ENCODE measurements at places on chromosomes 3 and 15.

DNA sequence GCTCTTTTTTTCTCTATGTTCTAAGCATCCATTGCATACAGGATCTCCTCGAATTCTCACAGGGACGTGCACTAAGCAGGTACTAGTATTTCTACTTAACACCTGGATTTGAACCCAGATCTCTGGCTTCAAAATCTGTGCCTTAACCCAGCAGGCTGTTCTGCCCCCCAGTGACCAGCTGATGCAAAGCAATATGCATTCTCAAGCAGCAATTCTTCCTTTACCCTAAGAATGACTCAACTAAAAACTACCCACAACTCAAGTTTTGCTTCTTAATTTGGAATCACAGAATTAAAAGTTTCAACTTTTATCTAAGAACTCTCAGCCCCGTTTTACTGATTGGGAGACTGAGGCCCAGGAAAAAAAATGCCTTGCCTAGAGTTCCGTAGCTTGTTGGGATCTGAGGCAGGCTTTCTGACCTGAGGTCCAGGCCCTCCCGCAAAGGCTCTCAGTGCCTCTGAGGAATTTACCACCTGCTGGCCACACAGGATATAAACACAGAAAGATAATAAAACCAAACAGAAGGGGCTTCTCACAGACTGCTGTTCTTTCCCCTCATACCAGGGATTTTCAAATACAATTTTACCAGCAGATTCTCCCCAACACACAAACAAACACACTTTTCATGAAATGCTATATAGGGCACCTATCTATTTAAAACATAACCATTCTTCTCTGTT lies 115.4 kb upstream of the RAD18 start:
- no peak for DNase-seq

DNA sequence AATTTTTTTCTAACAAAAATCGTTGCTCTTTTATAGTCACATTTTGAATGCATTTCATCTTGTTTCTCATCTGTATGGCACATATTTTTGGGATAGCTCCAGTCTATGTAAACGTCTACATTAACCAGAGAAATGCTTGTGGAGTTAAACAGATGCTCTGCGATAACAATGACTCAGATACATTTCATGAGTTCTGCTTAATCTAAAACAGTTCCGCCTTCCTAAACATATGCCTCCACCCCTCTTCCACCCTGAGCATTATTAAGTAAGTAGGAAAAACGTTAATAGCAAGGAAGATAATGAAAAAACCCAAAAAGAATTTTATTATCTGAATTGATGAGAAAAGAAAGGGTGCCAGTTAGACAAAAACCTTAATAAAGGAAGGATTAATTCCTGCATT lies 396.1 kb downstream of the TUSC7 start:
- no peak for DNase-seq

- DNase-seq: no peak
These were observed 107.3 kb downstream of the PLCH1 start for GRCh38 chr3:155637567-155637966.

- no peak for DNase-seq
These were observed 12.8 kb upstream of the UTS2B start for GRCh38 chr3:191343115-191343514.

DNA sequence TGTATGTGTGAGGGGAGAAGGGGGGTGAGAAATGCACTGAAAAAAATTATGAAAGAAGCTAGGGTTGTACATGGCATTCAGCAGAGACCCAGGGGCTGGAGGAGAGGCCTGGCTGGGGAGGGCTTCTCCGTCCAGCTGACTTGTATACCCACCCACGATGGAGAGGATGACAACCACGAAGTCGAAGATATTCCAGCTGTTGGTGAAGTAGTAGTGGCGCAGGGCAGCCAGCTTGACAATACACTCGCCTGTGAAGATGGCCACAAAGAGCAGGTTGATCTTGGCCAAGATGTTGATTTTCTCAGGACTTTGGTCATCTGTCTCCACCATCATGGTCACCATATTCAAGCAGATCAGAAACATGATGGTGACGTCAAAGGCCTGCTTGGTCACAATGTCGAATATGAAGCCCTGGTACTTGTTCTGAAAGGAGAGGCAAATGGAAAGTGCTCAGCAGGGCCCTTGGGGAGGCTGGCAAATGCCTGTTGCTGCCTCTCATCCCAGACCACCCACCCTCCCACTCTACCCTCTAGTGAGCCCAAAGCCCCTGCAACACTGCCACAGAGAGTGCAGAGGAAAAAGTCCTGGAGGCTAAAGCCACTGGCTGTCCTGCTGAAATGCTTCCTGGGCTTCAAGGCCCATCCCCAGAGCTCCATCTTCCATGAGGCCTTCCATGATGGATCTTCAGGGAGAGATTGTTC lies 58.1 kb downstream of the EXOG start:
- no peak for DNase-seq

DNA sequence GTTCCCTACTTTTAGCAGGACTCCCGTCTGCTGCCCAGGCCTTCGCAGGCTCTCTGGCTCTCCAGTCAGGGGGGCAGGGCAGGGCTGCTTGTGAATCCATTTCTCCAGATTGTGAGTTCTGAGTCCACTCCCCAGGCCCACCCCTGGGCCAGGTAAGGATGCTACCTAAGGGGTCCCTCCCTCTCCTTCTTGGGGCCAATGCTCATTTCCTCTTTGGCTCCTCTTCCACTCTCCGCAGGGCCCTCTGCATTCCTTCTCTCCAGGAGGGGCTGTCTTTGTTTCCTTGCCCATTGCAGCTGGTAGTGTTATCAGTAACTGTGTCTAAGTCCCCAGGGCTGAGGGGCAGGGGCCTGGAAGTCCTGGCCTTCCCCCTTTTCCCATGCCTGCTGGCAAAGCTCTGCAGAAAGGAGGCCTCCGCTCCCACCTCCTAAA lies 13.0 kb upstream of the CACNA2D2 start:
- no peak for DNase-seq

- no peak for DNase-seq
These were observed 507.3 kb upstream of the CBLB start for GRCh38 chr3:106376016-106376570.

- DNase-seq: no peak
These were observed 67.4 kb downstream of the CORO2B start for GRCh38 chr15:68646156-68646555.

GRCh38 chr3:160400702-160401150 lies 1.3 kb downstream of the SMC4 start:
- peak; percentile 6 for DNase-seq

DNA sequence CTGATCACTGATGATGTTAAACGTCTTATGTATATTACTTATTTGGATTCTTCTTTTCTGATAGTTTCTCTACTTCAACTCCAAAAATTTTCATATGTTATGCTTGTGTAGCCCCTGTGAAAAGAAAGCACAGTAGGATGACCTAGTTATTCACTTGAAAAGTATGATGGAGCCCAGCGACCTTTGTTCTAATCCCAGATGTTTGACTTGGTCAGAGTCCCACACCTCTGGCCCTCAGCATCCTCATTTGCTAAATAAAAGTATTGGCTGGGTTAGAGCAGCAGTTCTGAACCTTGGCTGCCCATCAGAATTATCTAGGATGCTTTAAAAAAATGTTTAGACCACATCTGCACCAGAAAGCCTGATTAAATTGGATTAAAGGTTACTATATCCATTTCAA lies 173.7 kb downstream of the ATG7 start:
- no peak for DNase-seq

DNA sequence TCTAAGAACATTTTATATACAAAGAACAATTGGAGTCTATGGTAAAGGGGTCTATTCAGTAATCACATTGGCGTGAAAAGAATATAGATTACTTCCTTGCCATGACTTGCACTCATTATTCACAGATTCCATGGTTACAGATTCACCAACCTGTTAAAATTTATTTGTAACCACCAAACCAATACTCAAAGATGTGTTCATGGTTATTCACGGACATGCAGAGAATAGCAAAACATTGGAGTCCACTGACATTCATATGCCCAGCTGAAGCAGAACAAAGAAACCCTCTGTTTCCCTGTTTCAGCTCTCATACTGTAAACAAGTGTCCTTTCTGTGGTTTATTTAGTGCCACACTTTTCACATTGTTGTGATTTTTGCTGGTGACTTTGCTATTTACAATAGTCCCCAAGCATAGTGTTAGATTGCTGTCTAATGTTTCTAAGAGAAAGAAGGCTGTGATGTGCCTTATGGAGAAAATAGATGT lies 185.8 kb upstream of the TTC14 start:
- no peak for DNase-seq

GRCh38 chr3:59017617-59017984 lies 32.2 kb downstream of the CFAP20DC start:
- no peak for DNase-seq

- no peak for DNase-seq
These were observed 9.1 kb downstream of the CLCN2 start for GRCh38 chr3:184352149-184352785.

- DNase-seq: no peak
These were observed 205.6 kb downstream of the FEZF2 start for GRCh38 chr3:62167566-62168262.

DNA sequence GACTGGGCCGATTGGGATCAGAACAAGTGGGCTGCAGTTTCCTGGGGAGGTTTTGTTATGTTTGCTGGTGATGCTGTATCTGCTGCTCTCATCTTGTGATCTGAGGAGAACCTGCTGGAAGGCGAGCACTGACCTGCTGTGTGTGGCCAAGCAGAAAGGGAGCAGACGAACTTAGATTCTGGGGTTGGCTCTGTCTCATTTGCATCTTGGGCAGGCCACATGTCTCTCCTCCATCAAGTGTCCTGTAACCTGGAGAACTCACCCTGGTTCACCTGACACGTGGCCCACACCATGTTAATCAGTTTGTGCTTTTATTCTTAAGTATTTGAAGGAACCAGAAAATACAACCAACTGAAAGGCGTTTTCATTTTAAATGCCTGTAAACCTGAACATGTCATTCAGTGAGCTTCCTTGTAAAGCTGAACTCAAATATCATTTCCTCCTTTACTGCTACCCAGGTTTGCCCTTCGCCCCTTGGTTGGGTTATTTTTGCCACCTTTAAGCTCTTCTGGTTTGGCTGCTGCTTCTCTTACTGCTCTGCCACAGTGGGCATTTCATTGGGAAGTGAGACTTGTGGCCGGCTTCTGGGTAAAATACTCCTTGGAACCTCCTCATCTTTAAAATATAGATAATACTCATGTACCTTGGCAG lies 33.5 kb upstream of the TRAK1 start:
- no peak for DNase-seq

DNA sequence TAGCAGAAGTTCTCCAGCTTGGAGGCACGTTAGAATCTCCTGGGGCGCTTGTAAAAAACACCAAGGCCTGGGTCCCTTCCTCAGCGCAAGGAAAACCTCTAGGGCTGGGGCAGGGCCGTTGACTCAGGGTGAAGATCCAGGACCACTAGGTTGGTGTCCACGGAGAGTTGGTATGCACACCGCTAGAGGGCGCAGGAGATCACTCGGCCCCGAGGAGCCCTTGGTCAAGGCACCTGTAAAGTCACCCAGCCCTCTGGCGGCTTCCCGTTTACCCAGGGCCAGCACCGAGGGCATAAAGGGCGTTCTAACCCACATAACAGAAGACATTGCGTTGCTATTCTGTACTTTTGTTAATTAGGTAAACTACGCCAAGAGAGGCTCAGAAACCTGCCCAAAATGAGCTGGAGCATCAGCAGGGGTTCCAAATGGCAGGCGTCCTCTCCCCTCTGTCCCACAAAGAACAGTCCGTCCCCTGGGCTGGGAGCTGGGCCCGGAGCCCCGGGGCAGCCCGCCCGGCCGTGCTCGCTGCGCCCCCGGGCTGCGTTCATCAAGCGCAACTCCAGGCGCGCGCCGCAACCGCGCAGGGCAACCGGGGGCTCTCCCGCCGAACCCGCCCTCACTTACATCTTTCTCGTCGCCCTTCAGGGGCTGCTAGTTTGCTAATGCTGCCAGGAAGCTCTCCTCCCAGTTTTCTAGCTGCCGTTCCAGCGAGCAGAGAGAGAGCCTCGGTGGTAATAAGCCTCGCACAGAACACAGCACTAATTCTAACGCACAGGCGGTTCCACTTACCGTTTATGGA lies 332.1 kb downstream of the ARRDC4 start:
- DNase-seq: no peak

DNA sequence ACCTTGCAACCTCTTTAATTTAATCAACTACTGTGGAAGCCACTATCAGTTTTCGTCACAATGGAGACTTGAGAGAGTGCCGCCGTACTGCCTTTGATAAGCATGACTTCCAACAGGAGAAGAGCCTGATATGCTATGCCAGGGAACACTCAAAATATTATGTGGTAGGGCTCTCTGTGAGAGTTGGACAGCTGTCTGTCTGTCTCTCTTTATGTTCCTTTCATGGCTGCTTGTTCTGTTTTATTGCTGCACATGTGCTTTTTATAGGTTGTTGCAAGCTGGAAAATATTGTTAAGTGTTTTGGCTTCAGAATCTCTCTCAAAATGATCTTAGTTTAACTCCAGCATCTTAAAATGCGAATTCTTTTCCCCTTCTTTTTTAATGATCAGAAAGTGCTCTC lies 249.4 kb upstream of the RARB start:
- no peak for DNase-seq

DNA sequence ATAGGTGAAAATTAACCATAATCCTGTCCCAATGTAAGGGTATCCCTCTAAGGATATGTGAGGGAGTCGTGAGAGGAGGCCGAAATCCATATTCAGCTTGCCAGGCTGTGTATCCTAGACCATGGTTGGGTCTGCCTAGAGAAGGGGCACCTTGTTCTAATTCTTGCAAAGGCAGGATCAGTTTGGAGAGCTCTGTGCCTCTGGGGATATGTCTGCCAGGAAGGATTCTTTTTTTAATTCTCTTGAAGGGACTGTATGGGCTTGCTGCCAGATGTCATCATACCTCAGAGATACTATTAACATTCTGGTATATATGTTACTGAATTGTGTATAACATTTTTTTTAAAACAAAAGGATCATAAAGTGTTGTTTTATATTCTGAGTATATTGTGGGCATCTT lies 2.4 kb downstream of the ATP1B3 start:
- DNase-seq: no peak

DNA sequence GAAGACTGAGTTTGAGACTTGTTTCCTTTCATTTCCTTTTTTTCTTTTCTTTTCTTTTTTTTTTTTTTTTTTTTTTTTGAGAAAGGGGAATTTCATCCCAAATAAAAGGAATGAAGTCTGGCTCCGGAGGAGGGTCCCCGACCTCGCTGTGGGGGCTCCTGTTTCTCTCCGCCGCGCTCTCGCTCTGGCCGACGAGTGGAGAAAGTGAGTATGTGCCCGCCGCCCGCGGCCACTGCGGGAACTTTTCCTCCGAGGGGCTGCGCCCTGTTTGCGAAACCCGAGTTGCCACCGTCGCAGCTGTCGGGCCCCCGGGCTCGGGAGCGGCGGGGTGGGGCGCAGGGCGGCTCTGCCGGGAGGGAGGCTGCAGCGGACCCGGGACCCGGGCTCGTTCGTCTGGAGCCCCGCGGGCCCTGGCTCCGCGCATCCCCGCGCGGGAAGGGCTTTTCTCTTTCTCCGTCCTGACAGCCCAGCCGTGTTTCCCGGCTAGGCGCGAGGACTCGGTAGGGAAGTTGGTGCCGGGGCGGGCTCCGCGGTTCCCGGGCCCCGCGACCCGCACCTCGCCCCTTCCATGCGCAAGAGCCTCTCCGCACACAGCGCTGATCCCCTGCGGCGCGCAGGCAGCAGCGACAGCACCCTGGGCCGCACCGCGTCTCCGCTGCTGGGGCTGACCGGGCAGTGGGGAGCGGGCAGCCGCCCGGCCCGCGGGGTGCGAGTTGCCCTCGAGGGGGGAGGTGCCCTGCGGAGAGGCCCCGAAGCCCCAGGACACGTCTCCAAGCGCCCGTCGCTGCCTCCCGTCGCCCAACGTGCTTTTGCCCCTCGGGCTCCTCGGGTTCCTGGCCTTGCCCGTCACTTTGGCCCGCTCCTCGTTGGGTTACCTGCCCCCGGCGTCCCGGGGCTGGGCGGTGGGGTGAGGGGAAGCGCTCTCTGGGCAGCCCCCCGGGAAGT lies 1.4 kb downstream of the IGF1R start:
- DNase-seq: peak; percentile 19

Data from effector CD4-positive, alpha-beta T cell (primary cell).